ENCODE measurements at places on chromosomes 7 and 10.

DNA sequence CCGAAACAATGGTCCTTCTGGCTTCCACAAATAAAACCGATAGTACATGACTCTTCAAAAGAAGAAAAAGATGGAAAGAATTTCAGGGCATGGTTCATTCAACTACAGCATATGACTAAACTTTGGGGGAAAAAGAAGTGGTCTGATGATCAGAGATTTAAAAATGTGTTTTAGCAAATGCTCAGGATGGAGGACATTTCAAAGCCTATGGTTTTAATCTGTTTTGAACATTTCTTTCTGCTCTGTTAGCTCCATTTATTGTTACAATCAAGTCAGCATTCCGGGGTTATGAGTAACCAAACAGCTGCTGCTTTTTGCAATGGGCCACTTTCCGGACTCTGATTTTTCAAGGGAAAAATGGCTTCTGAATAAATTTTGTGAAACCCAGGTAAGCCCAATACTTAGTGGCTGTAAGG, 142.4 kb downstream of the CUBN start:
- DNase-seq = no peak

DNA sequence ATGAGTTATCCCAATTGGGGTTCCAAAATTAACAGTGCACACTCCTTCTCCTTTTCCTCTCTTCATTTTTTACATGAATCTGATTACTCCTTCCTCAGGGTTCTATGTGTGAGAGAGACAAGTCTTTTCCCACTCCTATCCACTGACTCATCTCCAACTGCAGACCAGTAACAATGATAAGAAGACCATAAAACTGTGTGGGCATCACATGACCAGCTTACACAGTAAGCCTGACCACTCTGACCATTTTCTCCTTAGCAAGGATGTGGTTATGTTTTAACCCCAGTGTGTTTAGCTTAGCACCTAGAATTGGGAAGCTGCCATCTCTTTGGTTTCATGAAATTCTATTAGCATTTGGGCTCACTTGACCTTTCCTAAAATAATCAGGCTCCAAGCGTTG, 145.0 kb upstream of the CALCR start:
- no peak for DNase-seq

DNA sequence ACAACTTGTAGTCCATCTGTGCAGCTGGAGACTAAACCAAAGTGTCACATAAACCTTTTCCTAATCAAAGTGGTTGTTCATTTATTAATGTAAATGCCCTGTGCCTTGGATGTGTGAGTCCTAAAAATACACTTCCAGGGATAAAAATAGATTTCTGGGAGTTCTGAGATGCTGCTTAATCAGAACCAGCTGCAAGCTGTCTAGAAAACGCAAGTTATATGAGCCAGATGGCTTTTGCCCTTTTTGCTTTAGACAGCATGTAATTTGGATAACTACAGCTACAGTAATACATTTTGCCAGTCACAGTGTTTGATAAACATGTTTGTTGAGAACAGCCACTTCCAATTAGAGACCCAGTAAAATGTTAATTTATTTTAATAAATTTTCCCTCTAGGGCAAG, 185.1 kb upstream of the PRPS1L1 start:
- DNase-seq = no peak

DNA sequence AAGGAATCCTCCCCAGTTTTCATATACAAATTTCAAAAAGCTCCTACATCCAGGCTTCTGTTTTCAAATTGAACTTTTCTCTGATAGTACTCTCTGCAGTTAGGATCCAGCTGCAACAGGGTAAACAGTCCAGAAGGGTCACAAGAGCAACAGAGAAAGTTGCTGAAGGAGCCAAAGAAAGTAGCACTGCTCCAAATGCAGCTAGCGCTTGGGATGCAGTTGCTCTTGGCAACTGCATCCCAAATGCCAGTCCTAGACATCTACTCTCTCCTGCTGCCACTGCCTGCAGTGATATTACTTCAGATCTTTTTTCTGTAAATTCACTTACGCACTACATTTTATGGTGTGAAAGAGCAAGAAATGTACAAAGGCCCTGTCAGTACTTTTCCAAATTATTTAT, 14.6 kb downstream of the GPR37 start:
- no peak for DNase-seq

DNA sequence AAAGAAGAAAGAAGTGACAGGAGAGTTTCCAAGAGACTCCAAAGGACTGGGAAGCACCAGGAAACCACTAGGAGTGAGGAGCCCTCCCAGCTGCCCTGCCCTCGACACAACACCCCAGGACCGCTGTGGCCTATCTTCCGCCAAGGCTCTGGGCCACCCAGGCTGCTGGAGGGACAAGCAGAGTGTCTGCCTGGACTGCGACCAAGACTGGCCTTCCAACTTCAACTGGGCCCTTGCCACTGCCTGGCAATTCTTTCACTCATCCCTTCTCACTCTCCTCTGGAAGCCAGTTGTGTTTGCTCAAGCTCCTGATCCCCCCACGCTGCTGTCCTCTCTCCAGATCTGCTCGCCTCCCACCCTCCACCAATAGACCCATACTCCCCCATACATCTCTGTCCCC, 10.2 kb downstream of the KIAA1549 start:
- peak; percentile 60 for DNase-seq

GRCh38 chr10:113880236-113880635, 25.8 kb downstream of the NHLRC2 start:
- DNase-seq = no peak

DNA sequence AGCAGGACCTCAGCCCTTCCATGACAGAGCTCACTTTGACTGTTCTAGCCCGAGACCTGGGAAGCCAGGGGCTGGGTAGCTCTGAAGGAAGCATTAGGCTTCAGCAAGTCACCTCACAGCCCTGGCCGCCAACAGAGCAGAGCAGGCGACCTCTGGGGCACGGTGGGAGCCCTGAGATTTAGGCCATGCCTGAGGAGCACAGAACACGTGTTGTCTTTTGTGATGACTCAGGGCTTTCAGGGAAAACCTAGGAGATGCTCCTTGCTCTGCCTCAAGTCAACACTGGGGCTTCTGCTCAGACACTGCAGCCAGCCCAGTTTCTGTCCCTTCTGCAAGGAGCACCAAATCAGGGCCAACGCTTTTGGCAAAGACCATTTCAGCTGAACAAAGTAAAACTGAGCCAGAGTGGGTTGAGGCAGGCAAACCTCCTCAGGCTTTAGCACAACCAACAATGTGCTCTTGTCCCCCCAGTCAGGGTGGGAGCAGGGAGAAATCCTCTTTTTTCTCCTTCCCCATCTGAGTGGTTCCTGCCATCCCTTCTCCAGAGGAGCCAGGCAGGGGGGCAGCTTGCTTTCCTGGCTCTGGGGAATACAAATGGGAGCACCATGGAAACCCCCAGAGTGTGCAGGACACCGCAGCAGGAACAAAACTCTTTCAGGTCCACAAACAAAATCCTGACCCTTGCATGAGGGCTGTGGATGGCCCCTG, 14.4 kb downstream of the CAMK2G start:
- DNase-seq = no peak

DNA sequence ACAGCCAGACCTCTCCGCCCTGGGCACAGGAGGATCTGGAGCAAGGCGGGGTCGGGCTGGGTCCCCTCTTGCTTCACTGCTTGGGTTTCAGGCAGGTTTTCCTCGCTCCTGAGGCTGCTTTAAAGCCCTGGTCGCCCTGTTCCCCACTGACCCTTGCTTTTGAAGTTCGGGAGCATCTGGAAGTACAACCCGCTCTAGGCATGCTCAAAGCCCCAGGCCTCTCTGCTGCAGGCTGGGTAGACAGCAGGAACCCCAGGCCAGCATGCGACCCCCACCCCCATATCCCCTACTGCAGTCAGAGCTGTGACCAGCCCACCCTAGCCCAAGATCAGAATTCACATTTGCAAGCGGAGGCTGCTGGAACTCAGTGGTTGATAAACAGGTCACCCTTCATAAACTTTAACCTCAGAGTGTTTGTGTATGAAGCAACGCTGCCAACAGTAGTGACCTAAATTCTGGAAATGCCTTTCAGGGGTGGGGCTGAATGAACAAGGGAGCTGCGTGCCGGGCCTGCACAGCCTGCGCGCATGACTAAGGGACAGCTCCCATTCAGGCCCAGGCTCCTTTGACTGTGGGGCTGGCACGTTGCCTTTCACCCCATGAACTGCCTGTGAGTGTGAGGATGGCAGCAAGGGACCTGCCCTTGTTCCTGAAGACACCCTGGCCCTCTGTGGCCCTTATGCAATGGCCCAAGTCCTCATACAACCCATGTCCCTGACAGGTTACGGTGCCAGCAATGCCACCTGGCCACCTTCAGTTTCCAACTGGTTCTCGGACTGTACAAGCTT, 52.5 kb downstream of the PROSER2 start:
- DNase-seq = no peak

DNA sequence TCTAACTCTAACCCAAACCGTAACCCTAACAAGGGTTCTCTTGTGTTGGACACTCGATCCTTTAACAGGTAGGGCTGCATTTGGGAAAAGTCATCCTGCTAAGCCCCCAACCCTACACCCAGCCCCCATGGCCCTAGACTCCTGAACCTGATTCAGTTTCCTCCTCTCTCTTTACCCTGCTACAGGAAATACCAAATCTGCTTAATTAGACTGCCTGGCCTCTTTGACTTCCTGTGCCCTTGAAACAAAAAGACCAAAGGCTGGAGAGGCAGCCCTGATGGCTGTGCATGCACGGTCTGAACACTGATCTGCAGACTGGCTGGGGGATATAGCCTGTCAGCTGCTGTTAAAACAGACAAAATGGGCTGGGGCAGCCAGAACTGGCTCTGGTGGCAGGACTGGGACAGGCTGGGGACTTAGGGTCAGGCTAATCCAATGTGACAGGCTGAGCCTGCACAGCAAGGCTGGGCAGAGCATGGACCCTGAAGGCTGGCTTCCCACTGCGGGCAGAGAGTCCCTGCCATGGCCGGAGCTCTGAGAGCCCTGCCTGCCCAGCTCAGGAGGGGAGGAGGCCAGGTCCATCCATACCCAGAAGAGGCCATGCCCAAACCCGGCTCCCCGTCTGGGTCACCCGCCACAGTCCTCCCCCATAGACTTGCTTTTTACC, 51.0 kb upstream of the MSMB start:
- no peak for DNase-seq

DNA sequence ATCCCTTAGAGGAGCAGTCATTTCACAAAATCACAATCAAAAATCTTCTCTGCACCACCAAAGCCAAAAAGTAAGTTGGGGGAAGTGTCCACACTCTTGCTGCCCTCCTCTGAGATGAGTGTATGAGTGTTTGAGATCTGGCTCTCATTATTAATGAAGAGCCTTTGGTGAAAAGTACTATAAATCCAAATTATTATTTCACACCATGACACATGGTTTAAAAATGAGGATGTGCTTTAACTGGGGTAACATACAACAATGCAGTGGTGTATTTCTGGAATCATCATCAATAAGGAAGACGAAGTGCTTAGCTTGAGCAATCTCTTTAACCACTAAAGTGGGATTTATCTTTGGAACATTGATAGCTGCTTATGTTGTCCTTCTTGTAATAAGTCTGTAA, 114.2 kb upstream of the ADAM12 start:
- DNase-seq = no peak

DNA sequence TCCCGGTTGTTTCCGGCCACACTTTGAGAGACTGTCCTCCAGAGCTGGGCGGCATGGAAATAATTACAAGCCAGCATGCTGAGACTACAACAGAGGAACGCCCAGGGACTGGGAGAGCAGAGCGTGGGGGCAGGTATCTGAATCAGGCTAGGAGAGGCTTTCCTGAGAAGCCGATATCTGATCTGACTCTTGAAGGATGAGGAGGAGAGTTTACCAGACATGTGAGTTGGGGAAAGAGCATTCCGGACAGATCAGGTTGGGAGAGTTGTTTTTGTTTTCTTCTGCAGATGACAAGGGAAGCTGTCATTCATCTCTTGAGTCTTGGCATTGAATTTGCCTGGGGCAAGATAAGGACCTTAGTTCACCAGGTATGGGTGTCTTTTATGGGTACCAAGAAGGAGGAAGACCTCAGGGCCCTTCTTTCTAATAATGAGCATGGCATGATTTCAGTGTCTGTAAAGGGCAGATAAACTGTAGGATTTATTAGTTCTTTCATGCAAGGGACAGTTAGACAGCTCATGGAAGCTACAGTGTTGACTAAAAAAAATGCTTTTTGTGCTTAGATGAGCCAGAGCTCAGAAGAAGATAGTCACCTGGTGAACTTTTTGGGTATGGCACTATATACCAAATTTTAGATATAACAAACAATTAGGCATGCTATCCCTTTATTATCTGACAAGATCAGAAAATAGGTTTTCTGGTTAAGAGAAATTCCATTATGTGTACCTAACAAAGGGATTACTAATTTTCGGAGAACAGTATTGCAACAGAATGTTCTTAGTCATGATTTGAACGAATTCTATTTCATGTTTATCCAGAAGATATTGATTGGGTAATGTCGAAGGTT, 36.2 kb downstream of the WBP1L start:
- no peak for DNase-seq

DNA sequence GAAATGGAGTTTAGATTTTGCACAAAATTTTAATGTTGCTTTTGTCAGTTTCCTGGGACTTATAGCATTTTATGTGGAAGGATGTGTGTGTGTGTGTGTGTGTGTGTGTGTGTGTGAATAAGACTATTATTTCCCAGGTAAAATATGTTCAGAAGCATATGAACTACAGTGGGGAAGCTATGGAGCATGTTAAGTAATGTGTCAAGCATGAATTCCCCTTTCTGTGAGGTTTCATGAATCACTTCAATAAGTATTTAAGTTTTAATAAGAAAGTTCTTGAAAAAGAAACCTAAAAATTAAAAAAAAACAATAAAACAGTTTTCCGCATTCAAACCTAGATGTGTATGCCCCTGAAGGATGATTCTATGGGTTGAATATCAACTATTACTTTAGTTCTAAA, 693 bp downstream of the CREB5 start:
- no peak for DNase-seq

DNA sequence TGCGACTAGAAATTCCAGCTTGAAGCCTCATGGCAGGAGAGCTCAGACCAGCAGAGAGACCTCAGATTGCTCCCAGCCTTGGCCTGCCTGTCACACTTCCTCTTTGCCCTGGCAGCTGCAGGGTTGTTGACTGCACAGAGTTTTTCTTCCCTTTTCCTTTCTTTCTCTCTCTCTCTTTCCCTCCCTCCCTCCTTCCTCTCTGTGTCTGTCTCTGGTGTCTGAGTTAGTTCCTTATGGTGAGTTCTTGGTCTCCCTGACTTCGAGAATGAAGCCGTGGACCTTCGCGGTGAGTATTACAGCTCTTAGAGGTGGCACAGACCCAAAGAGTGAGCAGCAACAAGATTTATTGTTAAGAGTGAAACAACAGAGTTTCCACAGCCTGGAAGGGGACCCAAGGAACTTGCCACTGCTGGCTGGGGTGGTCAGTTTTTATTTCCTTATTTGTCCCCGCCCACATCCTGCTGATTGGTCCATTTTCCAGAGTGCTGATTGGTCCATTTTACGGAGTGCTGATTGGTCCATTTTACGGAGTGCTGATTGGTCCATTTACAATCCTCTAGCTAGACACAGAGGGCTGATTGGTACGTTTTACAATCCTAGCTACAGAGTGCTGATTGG, 266.3 kb downstream of the RPS24 start:
- no peak for DNase-seq

GRCh38 chr7:98368716-98369115, 32.2 kb downstream of the BAIAP2L1 start:
- DNase-seq = no peak

GRCh38 chr7:12911053-12911452, 223.6 kb downstream of the ARL4A start:
- DNase-seq = no peak

GRCh38 chr10:61487506-61487905, 34.3 kb upstream of the TMEM26 start:
- no peak for DNase-seq

- no peak for DNase-seq
These were observed 98.6 kb downstream of the NKX6-2 start for GRCh38 chr10:132687181-132687892.

- no peak for DNase-seq
These were observed 106.4 kb upstream of the DNAJB12 start for GRCh38 chr10:72461085-72461484.

All from C1 segment of cervical spinal cord (tissue), 14 donors.